ENCODE measurements at places on chromosomes 6 and 20. TPM values are rescaled to one million over a fixed set of nuclear protein-coding genes. Genes with fewer than 3 reads are reported as not detected.

- DNase-seq, result peak; percentile 53
These were observed 37.4 kb upstream of the GABRR1 start for GRCh38 chr6:89254569-89254968.

DNA sequence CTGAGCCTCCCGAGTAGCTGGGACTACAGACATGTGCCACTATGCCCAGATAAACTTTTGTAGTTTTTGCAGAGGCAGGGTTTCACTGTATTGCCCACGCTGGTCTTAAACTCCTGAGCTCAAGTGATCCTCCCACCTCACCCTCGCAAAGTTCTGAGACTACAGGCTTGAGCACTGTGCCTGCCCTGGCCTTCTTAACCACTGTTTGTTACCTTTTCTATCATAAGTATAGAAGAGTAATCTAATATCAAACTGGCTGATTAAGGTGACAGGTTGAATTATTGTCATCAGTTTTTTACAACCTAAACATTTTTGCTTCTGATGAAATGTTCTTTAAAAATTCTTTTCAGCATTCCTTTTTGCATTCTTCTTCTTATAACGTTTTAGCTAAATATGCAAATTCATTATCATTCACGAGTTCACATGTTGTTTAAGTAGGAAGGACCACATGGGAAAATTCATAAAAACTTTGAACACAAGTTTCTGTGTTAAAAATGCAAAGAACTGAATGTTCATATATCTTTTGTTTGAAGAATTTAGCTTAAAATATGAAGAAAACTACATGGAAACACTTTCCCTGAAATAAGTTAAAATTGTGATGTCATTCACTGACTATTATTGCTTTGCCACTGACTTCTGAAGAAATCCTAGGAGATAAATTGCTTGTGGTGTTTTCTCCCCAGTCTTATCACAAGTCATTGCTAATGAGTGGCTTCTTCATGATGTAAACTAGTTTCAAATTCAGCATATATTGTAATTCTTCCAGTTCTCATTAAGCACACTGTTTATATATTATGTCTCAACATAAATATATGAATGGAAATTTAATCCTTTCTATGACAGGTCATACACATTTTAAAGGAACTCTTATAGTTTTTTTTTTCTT is 106.7 kb downstream of the ADGRB3 start:
- DNase-seq, result no peak

DNA sequence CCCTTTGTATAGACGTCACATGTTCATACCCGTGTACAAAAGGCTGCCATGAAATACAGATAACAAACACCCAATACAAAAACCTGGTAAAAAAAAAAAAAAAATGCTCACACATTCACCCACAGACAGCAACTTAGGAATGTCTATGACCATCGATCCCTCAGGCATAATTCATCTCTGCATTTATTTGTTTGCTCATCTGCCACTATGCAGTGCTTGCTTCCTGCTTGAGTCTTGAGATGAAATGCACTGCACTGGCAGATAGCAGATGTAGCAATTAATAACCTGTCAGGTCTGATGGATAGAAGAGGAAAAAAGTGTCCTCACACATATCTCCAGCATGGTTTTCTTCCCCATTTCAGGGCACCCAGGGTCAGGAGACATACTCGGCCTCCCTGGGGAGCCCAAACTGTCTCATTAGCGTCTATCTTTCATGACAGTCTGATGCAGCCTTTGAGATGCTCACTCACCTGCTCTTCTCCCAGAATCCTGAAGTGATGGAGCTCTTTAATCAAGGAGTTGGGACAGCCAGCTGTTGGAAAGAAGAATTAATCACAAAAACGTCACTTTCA is 295.1 kb upstream of the AGPAT4 start:
- DNase-seq, result no peak

The CLIC5 gene
- total RNA-seq, result 3.5 TPM

DNA sequence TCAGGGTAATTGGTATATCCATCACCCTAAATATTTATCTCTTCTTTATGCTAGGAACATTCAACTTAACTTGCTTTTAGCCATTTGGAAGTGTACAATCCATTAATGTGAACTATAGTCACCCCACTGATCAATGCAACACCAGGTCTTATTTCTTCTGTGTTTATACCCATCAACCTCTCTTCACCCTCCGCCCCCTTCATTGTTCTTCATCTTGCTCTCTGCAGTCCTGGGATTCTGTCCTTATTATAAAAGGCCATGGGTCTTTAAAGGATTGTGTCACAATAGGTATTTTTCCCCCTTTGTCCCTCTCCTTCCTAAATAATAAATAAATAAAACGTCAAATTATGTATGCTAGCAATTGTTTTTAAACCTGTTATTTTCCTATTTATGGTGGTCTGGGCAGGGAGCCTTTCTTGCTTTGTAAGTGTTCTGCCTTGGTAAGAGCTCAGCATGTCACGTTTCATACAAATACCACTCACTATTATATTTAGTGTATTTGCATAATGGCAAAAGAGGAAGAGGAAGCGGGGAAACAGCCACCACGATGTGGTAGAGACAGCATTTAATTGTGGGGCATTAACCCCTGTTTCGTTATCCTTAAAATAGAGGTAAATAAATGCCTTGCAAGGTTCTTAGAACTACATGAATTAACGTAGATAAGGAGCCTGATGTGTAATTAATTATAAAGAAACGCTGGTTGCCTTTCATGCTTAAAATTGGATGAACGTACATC is 1.9 kb downstream of the ABRACL start:
- no peak for DNase-seq

- DNase-seq, result no peak
These were observed 23.9 kb downstream of the PDE7B start for GRCh38 chr6:135875446-135875845.

The ITPR3 gene
- 173 TPM for total RNA-seq
